Naive thymus-derived CD4-positive, alpha-beta T cell (primary cell): ENCODE measurements at places on chromosomes 13 and 19. TPM values are rescaled to one million over a fixed set of nuclear protein-coding genes. Genes with fewer than 3 reads are reported as not detected.

Gene TPRX2
- total RNA-seq, result not detected

DNA sequence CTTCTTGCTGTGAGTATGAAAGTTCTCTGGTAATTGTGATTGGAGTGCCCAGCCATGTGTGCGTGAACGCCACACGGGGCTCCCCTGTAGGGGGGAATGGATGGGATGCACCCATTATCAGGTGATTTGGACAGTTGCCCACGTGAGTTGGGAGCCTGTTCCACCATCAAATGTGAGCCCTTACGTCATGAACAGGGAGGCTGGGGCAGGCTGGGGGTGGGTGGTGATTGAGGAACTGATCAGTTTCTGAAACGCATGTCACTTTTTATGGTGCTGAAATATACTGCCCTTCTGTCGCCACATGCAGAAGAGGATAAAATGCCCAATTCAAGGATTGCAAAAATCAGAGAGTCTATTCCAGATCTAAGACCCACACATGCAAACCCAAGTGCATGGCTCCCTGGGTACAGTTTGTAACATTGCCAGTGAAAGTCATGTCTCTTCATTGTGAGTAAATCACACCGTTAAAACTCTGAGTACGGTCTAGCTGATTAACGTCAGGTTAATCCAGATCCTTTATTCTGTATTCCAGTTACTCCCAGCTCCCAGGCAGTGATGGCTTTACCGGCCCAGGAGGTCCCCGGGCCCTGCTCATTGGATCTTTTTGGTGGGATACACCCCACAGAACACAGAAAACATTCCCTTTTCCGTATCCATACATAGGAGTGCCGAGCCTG lies 90.2 kb downstream of the RAB20 start:
- H3K27ac ChIP-seq, result no peak overlapping the region
- no peaks in the 10 kb centered on the region for H3K27me3 ChIP-seq
- H3K4me3 ChIP-seq, result no peak overlapping the region

DNA sequence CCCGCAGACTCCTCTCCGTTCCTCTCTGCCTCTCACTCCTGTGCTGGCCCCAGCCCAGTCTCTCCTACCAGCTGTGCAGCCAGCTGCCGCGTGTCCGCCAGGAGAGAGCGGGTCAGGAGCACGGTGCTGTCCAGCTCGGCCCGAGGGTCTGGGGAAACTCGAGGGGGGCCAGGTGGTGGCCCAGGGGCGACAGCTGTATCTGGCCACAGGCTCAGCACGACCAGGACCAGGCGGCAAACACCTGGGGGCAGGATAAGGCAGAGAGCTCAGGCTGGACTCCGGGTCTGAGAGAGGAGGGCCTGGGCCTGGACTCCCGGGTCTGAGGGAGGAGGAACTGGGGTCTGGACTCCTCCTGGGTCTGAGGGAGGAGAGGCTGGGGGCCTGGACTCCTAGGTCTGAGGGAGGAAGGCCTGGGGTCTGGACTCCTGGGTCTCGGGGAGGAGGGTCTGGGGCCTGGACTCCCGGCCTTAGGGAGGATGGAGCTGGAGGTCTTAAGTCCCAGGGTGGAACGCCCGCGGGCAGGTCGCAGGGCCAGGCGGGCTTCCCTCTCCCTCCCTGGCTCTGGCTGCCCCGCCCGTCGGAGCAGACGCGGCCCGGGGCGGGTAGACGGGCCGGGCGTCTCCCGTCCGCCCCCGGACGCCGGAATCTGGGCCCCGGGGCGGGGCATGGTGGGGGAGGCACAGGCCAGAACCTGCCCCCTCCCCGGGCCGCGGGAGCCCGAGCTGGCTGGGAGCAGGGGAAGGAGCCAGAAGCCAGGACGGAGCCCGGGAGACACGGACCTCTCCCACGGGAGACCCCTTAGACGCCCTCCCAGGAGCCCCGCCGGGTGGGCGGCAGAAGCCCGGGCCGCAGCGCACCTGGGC lies 1.3 kb downstream of the IL11 start:
- H3K27ac ChIP-seq, result no peak overlapping the region
- H3K4me1 ChIP-seq, result no peaks in the 10 kb centered on the region
- DNase-seq, result no peak
- no peaks in the 10 kb centered on the region for H3K36me3 ChIP-seq
- no peak overlapping the region for H3K4me3 ChIP-seq

DNA sequence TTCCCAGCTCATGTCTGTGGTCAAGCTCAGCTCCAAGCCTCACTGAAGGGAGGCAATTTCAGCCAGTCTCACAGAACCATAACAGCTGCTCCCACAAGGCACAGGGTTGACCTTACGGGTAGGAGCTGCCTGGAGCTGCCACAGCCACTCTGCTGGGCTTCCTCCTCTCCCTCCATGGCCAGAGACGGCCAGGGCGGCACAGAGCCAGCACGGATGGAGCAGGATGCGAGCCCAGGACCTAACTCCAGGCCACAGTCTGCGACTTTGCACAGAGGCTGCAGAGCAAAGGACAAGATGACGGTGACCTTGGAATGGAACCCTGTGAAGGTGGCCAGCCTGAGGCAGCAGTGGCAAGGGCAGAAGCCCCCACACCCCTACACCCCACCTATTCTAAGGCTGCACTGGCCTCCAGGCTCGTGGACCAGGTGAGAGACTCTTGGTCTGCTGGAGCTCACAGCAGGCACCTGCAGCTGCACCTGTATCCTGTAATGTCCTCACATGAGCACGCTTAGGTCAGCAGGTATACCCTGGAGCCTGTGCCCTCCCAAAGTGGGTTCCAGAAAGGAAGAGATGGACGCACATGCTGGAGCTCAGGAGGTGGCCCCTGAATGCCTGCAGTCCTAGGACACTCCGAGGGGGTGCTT lies 29.6 kb downstream of the ADPRHL1 start:
- H3K4me3 ChIP-seq, result no peak overlapping the region
- H3K27ac ChIP-seq, result no peak overlapping the region
- no peaks in the 10 kb centered on the region for H3K27me3 ChIP-seq
- no peak for DNase-seq

GRCh38 chr19:50607874-50608785 lies 31.6 kb downstream of the SYT3 start:
- H3K4me1 ChIP-seq, result no peaks in the 10 kb centered on the region
- no peak overlapping the region for H3K27ac ChIP-seq
- DNase-seq, result peak; percentile 32

- no peaks in the 10 kb centered on the region for H3K4me1 ChIP-seq
- no peak for DNase-seq
- no peak overlapping the region for H3K4me3 ChIP-seq
- peaks cover 3% of the 10 kb centered on the region for H3K36me3 ChIP-seq
- no peaks in the 10 kb centered on the region for H3K27me3 ChIP-seq
- no peak overlapping the region for H3K27ac ChIP-seq
Measured at GRCh38 chr19:33496038-33496895, 25.3 kb downstream of the PEPD start.

Gene EXOC3L2
- not detected for total RNA-seq

Gene MBD3L3
- total RNA-seq, result not detected

DNA sequence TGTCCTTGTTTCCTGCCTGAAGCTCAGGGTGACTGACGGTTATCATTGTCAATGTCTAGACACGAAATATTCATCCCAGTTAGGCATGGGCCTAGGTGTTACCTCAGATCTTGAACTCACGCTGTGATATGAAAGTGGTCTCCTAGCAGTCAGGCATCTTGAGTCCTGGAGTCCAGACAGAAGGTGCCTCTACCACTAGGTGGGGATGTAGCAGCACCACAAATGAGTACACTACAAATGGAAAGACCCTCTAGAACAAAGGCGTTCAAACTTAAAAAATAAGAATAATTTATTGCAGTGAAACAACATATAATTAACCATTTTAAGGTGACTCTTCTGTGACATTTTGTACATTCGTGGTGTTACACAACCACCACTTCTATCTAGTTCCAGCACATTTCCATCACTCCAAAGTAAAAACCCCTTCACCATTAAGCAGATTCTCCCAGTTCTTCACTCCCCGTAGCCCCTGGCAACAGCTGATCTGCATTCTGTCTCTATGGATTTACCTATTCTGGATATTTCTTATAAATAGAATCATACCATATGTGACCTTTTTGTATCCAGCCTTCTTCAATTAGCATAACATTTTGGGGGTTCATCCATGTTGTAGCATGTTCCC lies 11.9 kb upstream of the FRY start:
- no peaks in the 10 kb centered on the region for H3K4me1 ChIP-seq
- no peak overlapping the region for H3K4me3 ChIP-seq
- H3K27ac ChIP-seq, result no peak overlapping the region
- no peaks in the 10 kb centered on the region for H3K36me3 ChIP-seq
- no peaks in the 10 kb centered on the region for H3K27me3 ChIP-seq

GRCh38 chr19:50000841-50001557 lies 24.2 kb downstream of the VRK3 start:
- H3K27me3 ChIP-seq, result no peaks in the 10 kb centered on the region
- H3K36me3 ChIP-seq, result peaks cover 84% of the 10 kb centered on the region
- no peak for DNase-seq
- H3K4me1 ChIP-seq, result no peaks in the 10 kb centered on the region
- H3K27ac ChIP-seq, result no peak overlapping the region

Gene CYP4F8
- total RNA-seq, result not detected in 2 replicates

GRCh38 chr19:23867895-23868294 lies 46.8 kb upstream of the ZNF726 start:
- H3K27ac ChIP-seq, result no peak overlapping the region
- H3K4me3 ChIP-seq, result no peak overlapping the region
- H3K4me1 ChIP-seq, result no peaks in the 10 kb centered on the region
- H3K27me3 ChIP-seq, result no peaks in the 10 kb centered on the region

Gene MRPL4
- total RNA-seq, result 70.5 and 70.9 TPM in 2 replicates

DNA sequence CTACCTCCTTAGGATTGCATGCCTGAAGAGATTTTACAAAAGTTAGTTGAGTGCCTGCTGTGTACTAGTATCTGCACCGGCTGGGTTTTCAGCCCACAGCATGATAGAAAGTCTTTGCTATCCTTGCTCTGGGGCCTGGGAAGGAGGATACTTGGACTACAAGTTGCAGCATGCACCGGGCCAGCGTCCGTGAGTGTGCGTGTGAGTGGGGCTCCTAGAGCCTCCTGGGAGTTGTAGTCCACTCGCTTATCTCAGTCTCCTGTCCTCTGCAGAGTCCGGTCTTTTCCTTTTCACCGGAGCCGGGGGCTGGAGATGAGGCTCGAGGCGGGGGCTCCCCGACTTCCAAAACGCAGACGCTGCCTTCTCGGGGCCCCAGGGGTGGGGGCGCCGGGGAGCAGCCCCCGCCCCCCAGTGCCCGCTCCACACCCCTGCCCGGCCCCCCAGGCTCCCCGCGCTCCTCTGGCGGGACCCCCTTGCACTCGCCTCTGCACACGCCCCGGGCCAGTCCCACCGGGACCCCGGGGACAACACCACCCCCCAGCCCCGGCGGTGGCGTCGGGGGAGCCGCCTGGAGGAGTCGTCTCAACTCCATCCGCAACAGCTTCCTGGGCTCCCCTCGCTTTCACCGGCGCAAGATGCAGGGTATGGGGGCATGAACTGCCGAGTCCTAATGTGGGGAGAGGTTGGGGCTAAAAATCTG lies 20.6 kb downstream of the BRSK1 start:
- no peaks in the 10 kb centered on the region for H3K36me3 ChIP-seq
- no peak for DNase-seq
- no peak overlapping the region for H3K27ac ChIP-seq
- H3K4me1 ChIP-seq, result peaks cover 5% of the 10 kb centered on the region
- no peak overlapping the region for H3K4me3 ChIP-seq
